NCI-H1092 (cell line): ENCODE measurements at places on chromosomes 2 and 18.

DNA sequence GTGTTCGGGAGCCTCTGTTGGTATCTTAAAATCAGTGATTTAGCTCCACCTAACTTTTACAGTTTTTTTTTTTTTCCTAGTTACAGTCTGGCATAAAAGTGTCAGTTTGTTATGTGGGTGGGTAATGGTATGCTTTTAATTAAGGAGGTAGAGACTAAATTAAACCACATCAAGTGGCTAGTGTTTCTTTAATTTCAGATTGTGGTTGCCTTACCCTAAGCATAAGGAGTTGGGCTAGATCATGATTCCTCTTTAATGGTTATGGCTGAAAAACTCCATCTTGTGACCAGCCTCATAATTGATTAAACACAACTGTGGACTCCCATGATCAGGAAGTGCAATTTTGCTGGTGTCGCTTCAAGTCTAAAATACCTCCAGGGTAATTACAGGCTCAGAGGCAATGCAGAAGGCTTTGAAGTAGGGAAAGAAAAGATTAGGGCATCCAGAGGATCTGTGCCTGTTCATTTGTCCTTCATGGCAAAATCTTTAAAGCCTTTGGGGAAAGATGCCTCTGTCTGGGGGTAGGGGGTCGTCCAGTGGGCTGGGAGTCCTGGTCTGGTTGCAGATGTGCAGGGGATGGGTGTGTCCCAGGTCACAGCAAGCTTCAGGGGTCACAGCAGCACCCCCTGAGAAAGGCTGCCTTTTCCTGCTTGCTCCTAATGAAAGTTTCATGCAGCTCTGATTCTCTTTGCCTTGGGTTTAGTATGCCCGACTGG, 579.2 kb downstream of the BCL11A start:
- DNase-seq = no peak

DNA sequence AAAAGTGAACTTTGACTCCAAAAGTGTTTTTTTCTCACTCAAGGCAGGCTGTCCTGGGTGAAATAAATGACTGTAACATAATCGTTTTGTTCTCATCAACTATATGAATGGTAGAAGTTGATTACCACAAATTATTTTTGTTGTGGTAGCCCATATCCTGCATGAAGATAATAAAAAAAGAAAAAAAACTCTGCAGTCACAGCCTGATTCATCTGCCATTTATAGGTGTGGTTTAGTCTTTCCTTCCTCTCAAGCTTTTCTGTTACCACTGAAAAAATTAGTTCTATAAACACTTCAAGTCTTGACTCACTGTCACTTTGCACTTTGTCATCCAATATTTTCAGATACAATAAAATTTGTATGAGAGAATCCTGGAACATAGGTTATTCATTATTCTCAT, 522.0 kb downstream of the PLCL1 start:
- no peak for DNase-seq

DNA sequence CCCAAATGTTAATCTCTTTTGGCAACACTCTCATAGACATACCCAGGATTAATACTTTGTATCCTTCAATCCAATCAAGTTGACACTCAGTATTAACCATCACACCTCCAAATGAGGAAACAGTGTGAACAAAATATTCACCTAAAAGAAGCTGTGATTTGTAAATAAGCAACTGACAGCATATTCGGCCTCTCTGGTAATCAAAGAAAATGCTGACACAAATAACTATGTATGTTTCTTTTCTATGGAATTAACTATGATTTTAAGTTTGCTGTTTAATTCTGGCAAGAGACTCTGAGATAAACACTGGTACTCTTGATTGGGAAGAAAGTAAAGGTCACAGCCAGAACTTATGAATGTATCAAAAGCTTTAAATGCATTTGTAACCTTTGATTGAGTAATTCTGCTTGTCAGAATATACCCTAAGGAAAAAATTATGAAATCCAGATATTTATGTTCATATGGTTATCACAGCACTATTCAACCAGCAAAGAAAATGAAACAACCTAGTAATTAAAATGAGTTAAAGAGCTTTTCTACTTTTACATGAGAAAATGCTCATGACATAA, 3.6 kb upstream of the GYPC start:
- no peak for DNase-seq

GRCh38 chr2:228064024-228064423, 117.5 kb downstream of the SPHKAP start:
- no peak for DNase-seq

GRCh38 chr2:27681841-27682240, 18.2 kb downstream of the SLC4A1AP start:
- DNase-seq = no peak
